ENCODE measurements at places on chromosomes 12 and 14. TPM values are rescaled to one million over a fixed set of nuclear protein-coding genes. Genes with fewer than 3 reads are reported as not detected.

The SENP1 gene
- 41.6 TPM for total RNA-seq

The PPM1A gene
- total RNA-seq: 47.3 TPM

The THAP2 gene
- total RNA-seq: 9.5 TPM

- no peaks in the 10 kb centered on the region for H3K4me1 ChIP-seq
- H3K27ac ChIP-seq: no peak overlapping the region
- H3K4me3 ChIP-seq: no peak overlapping the region
- no peaks in the 10 kb centered on the region for H3K27me3 ChIP-seq
- peaks cover 8% of the 10 kb centered on the region for H3K36me3 ChIP-seq
- DNase-seq: no peak
Measured at GRCh38 chr12:44589697-44590096, 286.4 kb downstream of the NELL2 start.

DNA sequence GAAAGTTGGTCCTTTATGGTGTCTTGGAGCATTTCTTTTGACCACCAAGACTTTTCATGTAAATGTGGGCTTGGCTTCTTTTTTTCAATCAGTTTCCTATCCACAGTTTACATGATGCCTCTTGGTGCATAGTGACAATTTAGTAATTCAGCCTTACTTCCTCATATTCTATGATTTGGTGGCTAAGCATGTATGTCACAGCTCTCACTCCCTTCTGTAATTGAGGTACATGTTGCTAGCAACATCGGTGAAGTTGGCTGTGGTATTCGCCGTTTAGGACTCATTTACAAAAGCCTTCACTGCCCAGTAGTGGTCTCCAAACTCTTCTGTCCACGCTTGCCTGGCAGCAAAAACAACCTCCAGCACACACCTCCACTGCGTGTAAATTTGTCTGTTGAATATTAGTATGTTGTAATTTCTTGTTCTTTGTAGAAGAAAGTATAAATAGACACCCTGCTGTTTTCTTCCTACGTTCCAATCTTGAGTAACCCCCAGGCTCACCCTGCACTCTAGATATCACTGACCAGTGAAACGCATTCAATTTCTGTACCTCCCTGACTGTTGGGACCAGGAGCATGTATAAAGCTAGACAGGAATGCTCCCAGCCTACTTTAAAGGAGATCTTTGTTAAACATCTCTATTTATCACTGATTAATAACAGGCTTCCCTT, 90.4 kb downstream of the PPP2R5C start:
- peaks cover 84% of the 10 kb centered on the region for H3K4me1 ChIP-seq
- H3K27me3 ChIP-seq: no peaks in the 10 kb centered on the region
- H3K27ac ChIP-seq: peak overlapping the region; percentile 31
- H3K4me3 ChIP-seq: no peak overlapping the region
- H3K36me3 ChIP-seq: peaks cover 6% of the 10 kb centered on the region

- no peak overlapping the region for H3K27ac ChIP-seq
- no peaks in the 10 kb centered on the region for H3K36me3 ChIP-seq
- no peak for DNase-seq
- no peak overlapping the region for H3K4me3 ChIP-seq
Measured at GRCh38 chr14:66638689-66639088, 130.7 kb downstream of the GPHN start.

GRCh38 chr12:107990325-107990724, 138.8 kb upstream of the WSCD2 start:
- peak; percentile 46 for DNase-seq
- H3K4me3 ChIP-seq: no peak overlapping the region
- no peaks in the 10 kb centered on the region for H3K4me1 ChIP-seq
- H3K27me3 ChIP-seq: peaks cover 8% of the 10 kb centered on the region
- H3K36me3 ChIP-seq: no peaks in the 10 kb centered on the region

- H3K4me3 ChIP-seq: no peak overlapping the region
- DNase-seq: no peak
- peaks cover 3% of the 10 kb centered on the region for H3K4me1 ChIP-seq
- H3K27ac ChIP-seq: no peak overlapping the region
- no peaks in the 10 kb centered on the region for H3K36me3 ChIP-seq
Measured at GRCh38 chr14:67524634-67524963, 8.5 kb upstream of the PLEKHH1 start.

- H3K36me3 ChIP-seq: no peaks in the 10 kb centered on the region
- no peak overlapping the region for H3K4me3 ChIP-seq
- DNase-seq: no peak
- peaks cover 10% of the 10 kb centered on the region for H3K4me1 ChIP-seq
- no peaks in the 10 kb centered on the region for H3K27me3 ChIP-seq
Measured at GRCh38 chr12:67705394-67706370, 57.1 kb downstream of the DYRK2 start.

DNA sequence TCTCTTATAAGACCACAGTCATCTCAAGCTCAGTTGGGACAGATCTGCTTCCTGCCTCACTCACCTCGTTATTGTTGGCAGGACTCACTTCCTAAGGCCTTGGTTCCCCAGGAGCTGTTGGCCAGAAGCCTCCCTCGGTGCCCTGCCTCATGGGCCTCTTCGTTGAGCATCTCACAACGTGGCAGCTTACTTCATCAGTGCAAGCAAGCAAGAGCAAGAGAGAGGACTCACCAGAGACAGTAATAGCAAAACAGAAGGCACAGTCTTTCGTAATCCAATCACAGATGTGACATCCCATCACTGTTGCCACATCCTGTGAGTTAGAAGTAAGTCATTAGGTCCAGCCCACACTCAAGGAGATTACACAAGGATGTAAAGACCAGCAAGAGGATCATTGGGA, 5.1 kb upstream of the NUMB start:
- H3K4me3 ChIP-seq: peak overlapping the region; percentile 65
- H3K36me3 ChIP-seq: peaks cover under 1% of the 10 kb centered on the region
- DNase-seq: peak; percentile 79
- no peaks in the 10 kb centered on the region for H3K27me3 ChIP-seq
- H3K4me1 ChIP-seq: peaks cover 66% of the 10 kb centered on the region
- H3K27ac ChIP-seq: peak overlapping the region; percentile 89
